ENCODE measurements at places on chromosomes 11 and 22.

DNA sequence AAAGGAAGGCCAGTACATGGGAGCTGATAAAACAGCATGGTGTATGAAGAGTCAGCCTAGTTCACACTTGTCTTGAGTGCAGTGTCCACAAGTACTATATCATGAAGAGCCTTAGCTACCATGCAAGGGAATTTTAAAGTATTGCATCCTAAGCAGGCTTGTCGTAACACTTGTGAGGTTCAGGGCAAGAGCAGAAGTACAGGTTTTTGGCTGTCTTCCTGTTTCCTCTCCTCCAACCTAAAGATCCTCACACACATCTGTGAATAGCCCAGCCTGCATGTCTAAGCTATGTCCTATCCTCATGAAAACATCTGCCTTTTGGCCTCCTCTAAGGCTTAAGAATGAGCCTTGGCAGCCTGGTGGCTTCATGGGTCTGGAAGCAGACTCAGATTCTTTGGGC lies 34.6 kb upstream of the TMEM123 start:
- DNase-seq: no peak

- no peak for DNase-seq
These were observed 104.7 kb upstream of the E2F8 start for GRCh38 chr11:19345519-19345847.

DNA sequence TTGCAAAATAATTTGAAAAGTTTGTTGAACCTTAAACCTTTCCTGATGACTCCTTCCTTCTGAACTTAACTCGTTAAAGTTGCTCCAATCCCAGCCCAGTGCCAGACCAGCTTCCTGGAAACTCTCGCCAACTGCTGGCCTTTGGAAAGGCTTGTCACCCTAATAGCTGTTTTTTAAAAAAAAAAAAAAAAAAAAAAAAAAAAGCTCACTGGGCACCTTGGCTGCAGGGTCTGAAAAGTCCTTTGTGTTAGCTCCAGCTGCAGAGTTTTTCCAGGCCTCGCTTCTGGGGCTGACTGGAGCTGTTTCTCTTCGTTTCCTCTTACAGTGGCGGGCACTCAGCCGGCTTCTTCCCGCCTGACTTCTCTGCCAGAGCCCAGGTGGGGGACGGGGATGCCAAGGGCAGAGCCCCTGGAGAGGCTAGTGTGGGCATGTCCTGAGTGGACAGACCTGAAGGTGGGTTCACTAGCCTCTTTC lies 25.1 kb downstream of the KCNQ1OT1 start:
- DNase-seq: no peak

DNA sequence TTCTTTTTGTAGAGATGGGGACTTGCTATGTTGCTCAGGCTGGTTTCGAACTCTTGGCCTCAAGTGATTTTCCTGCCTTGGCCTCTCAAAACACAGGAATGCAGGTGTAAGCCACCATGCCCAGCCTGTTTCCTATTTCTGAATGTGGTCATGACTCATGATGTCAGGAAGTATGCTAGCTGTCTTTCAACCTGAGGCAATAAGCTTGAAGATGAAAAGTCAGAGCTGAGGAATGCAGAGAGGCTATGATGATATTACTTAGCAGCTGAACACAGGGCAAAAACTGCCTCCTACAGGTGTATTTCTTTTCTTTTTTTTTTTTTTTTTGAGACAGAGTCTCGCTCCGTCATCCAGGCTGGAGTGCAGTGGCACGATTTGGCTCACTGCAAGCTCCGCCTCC lies 9.0 kb upstream of the NUCB2 start:
- DNase-seq: no peak

DNA sequence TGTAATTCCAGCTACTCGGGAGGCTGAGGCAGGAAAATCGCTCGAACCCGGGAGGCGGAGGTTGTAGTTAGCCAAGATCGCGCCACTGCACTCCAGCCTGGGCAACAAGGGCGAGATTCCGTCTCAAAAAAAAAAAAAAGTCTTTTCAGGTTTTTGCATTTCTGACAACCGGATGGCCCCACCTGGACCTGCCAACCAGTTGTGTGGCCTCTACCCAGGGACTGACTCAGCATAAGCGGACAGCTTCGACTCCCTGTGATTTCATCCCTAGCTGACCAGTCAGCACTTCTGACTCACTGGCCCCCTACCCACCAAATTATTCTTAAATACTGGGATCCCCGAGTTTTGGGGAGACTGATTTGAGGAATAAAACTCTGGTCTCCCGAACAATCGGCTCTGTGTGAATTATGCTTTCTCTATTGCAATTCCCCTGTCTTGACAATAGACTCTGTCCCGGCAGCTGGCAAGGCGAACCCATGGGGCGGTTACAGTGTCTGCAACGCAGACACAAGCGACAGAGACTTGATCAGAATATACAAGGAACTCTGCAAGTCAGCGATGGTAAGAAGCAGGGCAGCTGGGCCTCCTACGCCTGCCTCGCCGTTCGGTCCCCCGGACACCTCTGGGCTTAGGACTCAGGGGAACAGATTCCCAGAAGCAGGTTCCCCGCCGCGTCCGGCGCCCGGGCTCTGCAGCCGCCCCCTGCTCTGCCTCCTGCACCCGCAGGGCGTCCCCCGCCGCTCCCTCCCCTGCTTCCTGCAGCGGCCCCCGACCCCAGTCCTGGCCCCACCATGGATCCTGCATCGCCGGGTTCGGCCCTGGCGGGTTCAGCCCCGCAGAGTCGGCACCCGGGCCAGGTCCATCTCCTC lies 741 bp upstream of the TALDO1 start:
- no peak for DNase-seq

- no peak for DNase-seq
These were observed 530.3 kb upstream of the FAT3 start for GRCh38 chr11:91694331-91694730.

GRCh38 chr11:77705195-77705875 lies 67.7 kb upstream of the CLNS1A start:
- no peak for DNase-seq

DNA sequence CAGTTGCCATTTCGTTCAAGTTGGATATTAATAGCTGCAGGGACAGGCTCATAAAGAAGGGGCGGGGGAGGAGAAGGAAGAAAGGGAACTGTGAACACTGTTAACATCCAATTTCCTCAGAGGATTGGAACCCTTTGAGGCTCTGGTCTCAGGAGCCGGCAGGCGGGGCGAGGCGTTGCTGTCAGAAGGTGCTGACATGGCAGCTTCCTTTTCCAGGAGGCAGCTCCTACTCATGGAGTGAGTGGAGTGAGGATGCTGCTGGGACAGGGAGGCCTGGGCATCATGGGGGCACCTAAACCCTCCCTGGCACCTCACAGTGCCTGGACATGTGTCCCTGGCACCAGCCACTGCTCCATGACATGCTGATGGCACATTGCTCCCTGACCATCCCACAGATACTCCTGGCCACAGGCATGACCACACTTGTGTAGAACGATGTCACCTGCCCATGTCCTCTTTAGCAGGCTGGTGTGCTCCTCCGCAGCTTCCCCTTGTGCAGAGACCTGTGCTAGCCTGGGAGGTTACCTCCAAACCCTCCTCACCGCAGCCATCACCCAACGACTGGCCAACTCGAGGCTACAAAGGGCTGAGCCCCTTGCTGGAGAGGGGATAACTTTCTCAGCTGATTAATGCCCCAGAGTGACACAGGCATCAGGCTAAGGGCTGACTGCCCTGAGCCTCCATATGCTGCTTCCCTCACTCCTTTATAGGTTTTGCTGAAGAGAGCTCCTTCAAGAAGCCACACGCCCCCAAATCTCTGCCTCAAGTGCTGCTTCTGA lies 79.6 kb upstream of the NECTIN1 start:
- no peak for DNase-seq

DNA sequence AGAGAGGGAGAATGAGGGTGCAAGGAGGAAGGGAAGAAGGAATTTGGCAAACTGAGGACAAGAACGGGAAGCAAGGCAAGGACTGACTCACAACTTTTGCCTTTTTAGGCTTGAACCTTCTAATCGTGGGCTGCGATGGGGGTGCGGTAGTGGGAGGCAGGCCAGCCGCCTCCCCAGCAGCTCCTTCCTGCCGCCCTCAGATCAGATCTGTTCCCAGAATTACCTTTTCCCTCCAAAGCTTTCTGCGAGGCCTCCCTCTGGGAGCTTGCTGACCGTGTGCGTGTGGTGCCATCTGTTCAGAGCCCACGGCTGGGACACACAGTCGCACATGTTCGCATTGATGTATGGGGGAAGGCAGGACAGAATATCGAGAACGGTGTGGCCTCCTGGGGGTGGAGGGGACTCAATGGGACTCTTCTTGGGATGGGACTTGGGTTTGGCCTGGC lies 86.9 kb upstream of the PARVA start:
- no peak for DNase-seq

DNA sequence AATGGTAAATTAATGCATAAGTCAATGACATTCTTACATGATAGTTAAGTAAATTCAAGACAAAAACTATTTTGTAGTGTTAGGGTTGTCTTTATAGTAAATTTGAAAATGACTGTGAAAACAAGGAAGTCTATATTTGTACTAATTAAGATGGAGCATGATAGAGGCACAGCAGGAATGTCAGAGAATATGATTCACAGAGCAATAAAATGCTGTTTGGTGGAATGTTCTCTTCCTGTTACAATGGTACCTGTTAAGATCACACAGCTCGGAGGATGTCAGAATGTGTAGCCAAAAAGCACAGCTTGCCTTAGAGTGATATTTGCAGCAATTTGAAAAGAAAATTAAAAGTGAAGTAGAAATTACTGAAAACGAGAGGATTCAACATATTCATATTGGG lies 2339.7 kb upstream of the RAG2 start:
- no peak for DNase-seq

- no peak for DNase-seq
These were observed 1276.6 kb downstream of the BRD1 start for GRCh38 chr22:48551061-48551460.

- DNase-seq: no peak
These were observed 653.5 kb downstream of the FAM181B start for GRCh38 chr11:82080160-82080559.

DNA sequence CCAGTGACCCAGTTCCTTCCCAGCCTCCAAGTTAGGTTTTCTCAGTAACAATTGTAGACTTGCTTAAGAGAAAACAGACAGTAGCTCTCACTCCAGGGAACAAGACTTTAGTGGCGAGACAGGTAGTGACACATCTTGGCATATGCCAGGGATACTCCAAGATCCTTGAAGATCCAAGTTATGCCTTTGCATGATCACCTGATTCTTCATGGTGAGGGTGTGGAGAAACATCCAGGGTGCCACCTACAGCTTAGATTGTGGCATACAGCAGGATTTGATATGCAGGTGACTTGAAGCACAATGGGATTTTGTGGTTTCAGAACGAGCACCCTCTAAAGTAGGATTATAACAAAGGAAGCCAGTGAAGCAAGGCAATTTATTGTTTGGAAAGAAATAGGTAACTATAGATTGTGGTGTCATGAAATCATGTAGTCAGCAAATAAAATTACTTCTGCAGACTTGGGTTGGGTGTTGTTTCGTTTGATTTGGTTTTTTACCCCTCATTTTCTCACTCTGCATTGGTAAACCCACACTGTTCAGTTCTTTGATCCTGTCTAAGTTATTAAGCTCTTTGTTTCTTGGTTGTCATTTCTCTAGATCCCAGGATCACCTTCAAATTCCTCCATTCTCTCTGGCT lies 9.2 kb downstream of the POU2AF3 start:
- no peak for DNase-seq

GRCh38 chr11:17185938-17186337 lies 21.8 kb downstream of the PIK3C2A start:
- no peak for DNase-seq

GRCh38 chr11:117075186-117075585 lies 23.0 kb downstream of the SIK3 start:
- no peak for DNase-seq

GRCh38 chr11:86869966-86870570 lies 69.7 kb downstream of the PRSS23 start:
- no peak for DNase-seq

- no peak for DNase-seq
These were observed 19.8 kb upstream of the RAPSN start for GRCh38 chr11:47468598-47469214.

DNA sequence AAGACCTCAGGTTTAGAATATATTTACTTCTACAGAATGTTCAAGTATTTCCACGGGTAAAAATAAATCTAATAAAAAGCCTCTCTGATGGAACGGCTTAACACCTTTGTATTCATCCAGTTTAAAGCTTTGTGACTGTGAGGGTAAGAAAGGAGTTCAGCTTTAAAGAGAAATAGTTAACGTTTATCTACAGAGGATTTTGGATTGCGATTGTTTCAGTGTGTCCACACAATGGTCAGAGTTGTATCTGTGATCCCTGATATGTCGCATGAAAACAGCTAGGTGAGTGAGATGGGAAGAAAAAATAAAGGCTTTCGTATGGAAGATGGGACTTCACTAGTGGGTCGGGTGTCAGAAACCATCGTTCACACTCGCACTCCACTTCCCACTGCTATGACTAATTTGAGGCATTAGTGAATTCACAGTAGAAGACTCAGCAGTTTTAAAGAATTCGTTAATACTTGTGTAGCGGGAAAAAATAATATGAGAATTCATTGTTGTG lies 1.6 kb downstream of the APLP2 start:
- DNase-seq: no peak

DNA sequence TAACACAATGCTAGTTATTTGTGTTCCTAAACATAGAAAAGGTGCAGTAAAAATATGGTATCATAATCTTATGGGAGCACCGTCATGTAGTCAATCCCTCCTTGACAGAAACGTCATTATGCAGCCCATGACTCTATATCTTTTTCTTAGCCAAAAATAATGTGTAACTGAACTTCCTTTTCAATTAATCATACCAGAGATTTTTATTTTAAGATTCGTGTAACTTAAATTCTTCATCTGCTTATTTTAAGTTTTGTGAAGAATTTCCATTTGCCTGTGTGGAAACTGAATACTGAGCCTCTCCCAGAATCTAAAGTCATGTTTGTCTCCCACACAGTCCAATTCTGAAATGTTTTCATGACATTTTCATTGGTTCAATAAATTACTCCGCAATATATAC lies 699.1 kb downstream of the KCNA4 start:
- no peak for DNase-seq

DNA sequence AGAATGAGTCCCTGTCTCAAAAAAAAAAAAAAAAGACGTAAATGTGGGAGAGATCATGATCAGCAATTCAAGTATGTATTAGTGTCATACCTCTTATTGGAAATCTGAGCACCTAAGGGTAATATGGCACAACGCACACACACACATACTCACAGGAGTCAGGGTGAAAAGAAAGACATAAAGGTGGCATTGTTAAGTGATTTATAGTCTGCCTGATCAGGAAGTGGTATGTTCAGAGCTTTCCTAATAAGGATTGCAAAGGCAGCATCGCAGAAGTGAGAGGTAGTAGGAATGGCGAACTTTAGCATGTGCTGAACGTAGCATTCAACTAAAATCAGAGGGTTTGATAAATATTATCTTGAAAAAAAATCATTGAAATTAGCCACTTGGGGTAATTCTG lies 854.3 kb downstream of the METTL15 start:
- DNase-seq: no peak

- no peak for DNase-seq
These were observed 7.5 kb downstream of the HSPA8 start for GRCh38 chr11:123054301-123055065.

Data from T-helper 22 cell (primary cell).